ENCODE measurements at places on chromosomes 13 and 19.

- DNase-seq = no peak
Observed at GRCh38 chr19:46491975-46492682, 3.5 kb downstream of the PNMA8B start.

DNA sequence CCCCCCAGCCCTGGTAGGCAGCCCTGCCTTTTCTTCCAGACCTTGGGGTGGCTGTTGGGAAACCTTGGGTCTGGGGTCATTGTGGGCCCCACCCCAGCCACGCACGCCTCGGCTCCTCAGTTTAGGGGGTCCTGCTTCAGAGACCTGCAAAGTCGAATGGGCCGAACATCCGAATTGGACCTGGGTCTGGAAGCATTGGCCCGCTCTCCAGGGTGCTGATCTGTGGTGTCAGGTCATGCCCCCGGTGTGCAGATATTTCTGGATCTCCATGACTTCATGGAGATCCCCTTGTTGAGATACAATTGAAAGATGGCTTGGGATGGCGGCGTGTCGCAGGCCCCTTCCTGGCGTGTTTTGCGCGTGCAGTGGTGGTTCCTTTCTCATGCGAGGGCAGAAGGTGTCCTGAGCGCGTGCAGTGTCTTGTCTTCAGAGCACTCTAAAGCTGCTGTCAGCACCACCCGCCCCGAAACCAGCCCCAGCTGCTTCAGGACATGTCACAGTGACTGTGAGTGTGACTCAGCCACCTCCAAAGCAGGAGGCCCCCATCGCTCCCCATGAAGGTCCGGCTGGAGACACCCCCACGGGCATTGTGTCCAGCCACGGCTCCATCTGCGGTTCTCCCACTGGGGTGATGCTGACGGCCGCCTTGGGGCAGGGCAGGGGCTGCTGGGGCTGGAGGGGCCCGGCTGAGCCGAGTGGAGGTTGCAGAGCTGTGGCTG is 112.7 kb downstream of the KDM4B start:
- no peak for DNase-seq

DNA sequence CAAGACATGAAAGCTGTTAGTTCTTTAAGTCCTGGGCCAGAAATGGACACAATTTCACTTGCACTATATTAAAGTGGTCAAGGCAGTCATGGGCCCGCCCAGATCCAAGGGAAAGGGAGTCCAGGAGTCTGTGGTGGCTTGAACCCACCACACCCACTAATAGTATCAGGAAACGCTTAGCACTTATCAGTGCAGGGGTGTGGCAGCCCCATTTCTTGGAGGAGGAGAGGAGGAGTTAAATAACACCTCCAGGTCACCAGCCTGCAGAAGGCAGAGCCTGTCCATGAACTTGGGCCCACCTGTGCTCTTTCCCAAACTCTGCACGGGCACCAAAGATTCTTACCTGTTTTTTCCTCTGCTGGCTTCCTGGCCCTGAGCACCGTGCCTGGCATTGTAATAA is 5.4 kb upstream of the NTN5 start:
- no peak for DNase-seq

GRCh38 chr19:54266133-54266532 is 9.1 kb upstream of the LILRB5 start:
- peak; percentile 50 for DNase-seq

- DNase-seq = no peak
Observed at GRCh38 chr19:32359581-32359980, 14.2 kb downstream of the ZNF507 start.

DNA sequence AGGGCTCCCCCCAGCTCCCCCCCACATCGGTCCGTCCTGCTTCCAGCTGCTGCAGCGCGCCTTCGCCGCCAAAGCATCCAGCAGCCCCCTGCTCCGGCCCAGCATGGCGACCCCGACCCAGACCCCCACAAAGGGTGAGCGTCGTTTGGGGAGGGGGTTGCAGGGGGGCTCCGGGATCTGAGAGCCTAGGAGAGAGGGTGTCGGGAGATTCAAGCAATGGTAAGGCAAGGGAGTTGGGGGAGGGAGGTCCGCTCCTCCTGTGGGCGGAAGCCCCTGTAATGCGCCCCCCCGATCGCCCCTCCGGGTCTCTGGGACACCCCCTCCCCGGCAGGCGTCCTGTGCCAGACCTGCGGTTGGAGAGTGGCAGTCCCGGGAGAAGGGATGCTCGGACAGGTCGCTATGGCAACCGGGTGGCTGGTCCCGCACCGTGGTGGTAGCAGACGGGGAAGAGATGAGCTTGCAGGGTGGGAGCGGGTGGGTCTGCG is at the start of gene FXYD7:
Gene FXYD7, plus strand, starts transcription at position 25 of the 485 bp plus-strand sequence. Its CDS starts 79 bp downstream, at position 104.
- DNase-seq = no peak

GRCh38 chr19:55559684-55560083 is 14.3 kb upstream of the SBK3 start:
- DNase-seq = no peak

DNA sequence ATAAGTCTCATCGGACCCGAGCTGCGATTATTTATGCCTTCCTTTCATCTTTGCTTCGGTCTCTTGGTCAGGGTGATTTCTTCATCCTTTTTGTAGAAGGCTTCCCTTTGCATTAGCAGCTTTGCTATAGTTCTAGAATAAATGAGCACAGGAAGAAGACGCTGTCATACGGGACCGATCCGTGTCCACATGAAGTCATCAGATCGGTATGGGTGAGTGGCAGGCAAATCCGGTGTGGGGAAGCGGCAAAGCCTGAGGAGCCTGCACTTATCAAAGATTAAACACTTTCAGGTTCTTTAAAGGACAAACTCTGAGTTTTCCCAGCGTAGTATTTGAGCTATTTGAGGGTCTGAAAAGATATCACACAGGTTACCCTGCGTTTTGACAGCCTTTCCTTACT is 119.3 kb downstream of the IRS2 start:
- DNase-seq = no peak

- DNase-seq = no peak
Observed at GRCh38 chr19:53504885-53505284, 33.1 kb upstream of the ZNF331 start.

GRCh38 chr13:76783798-76784197 is 102.4 kb downstream of the KCTD12 start:
- no peak for DNase-seq

DNA sequence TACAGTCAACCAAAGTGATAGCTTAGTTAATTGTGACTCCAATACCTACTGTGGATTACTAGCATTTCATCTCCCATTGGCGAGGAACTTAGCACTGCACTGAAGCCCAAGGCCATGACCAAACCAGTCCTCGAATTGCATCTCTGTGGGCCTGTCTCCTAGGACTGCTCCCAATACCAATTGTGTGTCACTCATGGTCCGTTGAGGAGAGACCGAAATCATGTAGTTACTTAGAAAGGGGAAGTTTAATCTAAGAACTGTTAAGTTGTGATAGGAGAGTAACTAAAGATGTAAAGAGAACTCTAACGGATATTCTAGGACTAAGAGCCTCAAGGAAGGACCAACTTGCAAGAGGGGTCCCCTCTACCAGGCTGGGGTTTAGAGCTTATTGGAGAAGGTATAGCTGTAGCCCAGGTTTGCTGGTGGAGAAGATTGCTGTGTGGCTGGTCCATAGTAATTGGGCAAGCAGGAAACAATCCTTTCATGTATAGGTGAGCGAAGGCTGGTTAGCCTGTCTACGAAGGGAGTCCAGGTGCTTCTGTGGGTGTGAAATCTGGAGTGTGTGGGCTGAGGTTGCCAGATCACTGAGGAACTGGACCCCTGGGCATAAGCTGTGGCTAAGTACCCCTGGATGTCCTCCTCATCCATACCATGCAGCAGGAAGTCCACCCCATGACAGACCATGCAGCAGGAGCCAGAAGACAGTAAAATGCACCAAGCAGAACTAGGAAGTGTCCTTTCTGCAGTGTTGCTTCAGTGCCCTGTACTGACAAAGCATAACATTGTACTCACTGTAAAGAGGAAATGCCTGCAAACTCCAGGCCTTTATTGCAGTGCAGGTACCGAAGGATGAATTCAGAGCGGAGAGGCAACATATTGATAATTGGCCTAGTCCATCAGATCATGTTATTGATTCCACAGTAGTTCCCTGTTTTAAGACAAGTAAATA is 30.8 kb downstream of the DNAJC3 start:
- DNase-seq = no peak

DNA sequence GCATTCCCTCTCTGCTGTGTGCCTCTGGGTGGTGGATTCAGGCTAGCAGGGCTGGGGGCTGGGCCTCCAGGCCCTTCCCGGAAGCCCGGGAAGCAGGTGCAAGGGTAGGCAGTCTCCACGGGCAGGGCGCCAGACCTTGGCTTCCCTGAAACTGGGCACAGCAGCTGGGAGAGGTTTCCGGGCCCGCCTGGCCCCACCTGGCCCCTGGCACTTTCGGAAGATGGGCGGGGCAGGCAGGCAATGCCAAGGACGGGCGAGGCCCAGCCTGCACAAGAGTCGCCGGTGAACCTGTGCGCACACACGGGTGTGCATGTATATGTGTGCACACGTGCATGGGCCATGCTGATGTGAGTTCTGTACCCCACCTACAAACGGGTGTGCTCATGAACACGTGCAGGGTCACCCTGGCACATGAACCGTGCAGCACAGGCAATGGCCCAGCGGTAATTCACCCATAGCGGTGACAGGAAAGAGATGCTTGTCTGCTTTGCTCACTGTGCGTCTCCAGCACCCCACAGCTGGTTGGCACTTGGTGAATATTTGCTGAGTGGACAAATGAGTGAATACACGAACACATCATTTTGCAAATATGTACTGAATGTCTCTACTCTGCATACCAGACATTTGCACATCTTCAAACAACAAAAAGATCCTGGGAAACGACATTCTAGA is 15.3 kb downstream of the GADD45B start:
- no peak for DNase-seq

DNA sequence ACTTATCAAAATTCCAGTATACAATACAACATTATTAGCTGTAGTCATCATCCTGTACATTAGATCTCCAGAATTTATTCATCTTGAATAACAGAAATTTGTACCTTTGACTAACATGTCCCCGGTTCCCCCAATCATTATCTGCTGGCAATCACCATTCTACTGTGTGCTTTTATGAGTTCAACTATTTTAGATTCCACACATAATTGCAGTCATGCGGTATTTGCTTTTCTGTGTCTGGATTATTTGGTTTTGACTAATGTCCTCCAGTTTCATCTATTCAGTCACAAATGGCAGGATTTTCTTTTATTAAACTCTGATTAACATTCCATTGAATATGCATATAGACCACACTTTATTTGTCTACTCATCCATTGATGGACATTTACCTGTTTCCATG is 530.7 kb upstream of the SLITRK1 start:
- DNase-seq = no peak

GRCh38 chr19:42295831-42296525 is 6.0 kb upstream of the PRR19 start:
- no peak for DNase-seq

DNA sequence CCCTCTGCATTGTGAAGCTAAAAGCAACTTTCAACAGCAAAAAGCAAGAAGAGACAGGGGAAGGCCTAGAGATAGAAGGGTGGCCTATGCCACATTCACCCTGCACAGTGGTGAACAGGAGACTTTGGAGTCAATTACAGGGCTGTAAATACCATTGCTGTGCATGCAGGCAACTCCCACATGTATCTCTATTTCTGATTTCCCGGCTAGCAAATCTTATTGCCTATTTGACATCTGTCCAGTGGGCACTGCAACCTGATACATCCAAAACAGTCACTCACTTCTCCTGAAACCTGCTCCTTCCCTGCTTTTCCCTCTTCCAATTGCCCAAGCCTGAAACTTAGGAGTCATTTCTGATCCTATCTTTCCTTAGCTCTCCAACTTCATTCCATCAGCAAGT is 13.4 kb downstream of the RUBCNL start:
- DNase-seq = no peak

- DNase-seq = peak; percentile 10
Observed at GRCh38 chr19:37867831-37868230, 38.6 kb downstream of the WDR87 start.

- DNase-seq = no peak
Observed at GRCh38 chr19:9324584-9324962, 594 bp downstream of the ZNF559 start.

DNA sequence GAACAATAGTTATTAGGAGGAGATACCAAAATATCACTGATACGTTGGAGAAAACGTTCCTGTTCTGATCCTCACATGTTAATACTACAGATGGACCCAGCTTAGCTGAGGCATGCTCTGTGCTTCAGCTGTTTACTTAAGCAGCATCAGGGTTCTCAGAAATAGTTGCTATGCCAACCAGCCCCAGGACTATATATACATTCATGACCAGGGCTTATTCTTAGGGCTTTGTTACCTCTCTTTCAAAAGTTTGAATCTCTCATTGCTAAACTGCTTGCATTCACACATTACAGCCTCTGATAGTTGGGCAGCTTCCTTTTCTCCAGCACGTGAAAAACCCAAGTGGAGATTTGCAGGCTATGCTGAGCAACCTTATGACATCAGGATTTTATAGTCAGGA is 800.4 kb downstream of the DIAPH3 start:
- DNase-seq = no peak

- no peak for DNase-seq
Observed at GRCh38 chr13:21696865-21697448, 26.1 kb downstream of the FGF9 start.

GRCh38 chr13:97359181-97360057 is 74.5 kb upstream of the RAP2A start:
- peak; percentile 45 for DNase-seq

GRCh38 chr13:79799059-79799867 is 318.3 kb downstream of the NDFIP2 start:
- DNase-seq = no peak

- no peak for DNase-seq
Observed at GRCh38 chr19:2497186-2497585, 21.3 kb downstream of the GADD45B start.

DNA sequence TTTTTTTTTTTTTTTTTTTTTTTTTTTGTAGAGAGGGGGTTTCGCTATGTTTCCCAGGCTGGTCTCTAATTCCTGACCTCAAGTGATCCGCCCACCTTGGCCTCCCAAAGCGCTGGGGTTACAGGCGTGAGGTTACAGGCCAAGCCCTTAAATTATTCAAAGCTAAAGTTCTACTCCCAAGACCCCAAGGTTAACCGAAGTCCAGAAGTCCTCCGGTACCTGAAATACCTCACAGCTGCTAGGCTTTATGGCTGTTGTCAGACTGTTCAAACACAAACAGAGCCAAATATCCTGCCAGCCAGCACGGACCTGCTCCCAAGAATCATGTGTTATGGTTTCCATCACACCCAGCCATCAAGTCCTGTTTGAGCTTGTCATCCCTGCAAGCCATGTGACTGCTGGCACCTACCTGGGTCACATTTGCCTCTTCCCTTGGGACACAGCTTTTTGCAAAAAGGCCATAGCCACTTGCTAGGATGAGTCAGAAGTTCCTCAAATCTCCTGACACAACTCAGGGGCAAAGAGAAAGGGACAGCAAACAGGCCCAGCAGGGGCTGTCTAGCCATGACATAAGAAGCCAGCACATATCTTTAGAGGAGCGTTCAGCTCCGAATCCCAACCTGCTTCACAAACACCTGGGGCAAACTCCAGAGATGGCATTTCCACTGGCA is 129.9 kb downstream of the FOXO1 start:
- no peak for DNase-seq
